Glomerular endothelial cell (primary cell): ENCODE measurements at places on chromosomes 3 and 15. TPM values are rescaled to one million over a fixed set of nuclear protein-coding genes. Genes with fewer than 3 reads are reported as not detected.

FETUB gene
- not detected in 2 replicates for total RNA-seq

PIGZ gene
- total RNA-seq, result 10.6 and 10.9 TPM in 2 replicates

PCLAF gene
- 8.5 and 10.9 TPM in 2 replicates for total RNA-seq

ZNF662 gene
- 0.63 and 1.5 TPM in 2 replicates for total RNA-seq
